ENCODE measurements at places on chromosomes 6 and 20. TPM values are rescaled to one million over a fixed set of nuclear protein-coding genes. Genes with fewer than 3 reads are reported as not detected.

- no peak for DNase-seq
These were observed 83.0 kb upstream of the SULF2 start for GRCh38 chr20:47868236-47868635.

GRCh38 chr6:37489697-37490336, 9.9 kb downstream of the CCDC167 start:
- DNase-seq = peak; percentile 34

DNA sequence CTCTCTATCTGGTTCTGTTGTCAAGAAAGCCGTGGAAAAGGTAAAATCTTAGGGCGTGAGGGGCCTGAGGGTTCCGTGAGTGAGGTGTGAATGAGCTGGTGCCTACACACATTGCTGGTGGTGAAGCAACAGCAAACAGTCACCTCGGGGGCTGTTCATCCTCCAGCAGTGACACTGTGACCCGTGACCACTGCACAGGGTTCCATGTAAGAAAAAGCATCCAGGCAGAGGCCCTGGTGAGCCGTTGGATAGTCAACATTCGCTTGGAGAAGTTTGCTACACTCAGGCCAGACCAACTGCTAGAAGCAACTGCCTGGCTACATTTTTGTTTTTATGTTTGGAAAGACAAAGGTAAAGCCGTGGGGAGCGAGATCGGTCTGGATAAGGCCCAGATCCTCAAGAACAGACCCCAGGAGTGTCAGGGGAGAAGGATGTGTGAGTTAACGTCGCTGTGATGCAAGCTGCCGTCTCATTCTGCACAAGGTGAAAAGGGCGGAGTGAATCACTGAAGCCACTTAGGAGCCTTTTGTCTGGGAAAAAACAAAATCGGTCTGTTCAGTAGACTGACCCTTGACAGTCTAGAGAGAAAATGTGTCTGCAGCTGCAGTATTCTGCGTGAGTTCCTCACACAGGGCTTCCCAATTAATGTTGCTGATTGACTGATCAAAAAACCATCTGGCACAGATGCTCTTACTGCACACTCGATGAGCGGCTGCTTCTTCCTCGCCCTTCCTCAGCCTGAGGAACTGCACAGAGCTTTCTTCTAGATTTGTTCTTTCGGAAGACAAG, 404.0 kb downstream of the SMOC2 start:
- no peak for DNase-seq

DNA sequence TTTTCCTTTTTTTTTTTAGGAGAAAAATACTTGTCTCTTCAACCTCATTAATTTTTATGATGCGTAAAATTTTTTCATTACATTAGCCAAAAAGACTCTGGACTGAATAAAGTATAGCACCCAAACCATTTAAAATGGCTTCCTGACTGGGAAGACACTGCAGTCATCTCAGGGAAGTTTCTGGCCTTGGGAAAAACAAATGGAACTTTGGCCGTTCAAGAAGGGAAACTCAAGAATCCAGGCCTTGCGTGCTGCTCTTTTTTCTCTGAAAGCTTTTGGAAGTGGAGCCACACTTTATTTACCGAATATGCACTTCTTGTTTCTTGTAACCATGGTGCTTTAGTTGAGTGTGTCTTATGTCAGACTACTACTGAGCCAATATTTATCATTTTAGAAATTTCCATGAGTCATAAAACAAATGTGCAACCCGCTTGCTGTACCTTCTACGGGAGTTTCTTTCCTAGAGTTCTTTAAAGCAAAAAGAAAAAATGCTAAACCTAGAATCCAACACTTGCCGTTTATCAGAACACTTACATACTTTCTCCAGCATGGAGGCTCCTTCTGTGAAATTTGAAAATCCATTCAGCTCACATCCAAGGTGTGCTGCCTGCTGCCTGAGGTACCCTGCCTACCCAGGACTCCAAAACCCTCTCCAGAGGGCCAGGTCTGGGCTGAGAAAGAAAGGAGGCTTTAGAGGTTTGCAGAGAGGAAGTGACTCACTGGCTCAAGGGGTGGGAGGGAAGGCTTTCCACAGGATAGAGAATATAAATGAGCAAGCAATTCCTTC, 11.5 kb upstream of the DSTN start:
- DNase-seq = peak; percentile 94

DNA sequence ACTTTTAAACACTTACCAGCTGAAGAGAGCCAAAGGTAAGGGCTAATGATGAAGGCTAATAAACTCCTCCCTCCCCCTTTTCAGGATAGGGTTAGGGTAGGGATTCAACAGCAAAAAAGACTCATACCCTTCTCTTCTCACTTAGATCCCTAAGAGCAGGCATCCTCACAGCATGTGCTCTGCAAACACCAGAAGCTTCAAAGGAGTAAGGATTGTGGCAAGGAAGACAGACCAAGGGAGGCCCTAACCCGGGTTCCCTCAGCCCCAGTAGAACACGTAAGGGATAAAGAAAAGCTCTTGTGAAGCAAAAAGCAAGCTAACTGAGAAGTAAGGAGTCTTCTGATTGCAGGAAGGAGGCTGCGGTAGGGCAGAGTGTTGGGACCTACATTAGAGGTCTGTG, 11.6 kb downstream of the MAP3K7 start:
- no peak for DNase-seq

Gene PCK1
- not detected for polyA plus RNA-seq

GRCh38 chr6:142932889-142933288, 12.1 kb downstream of the HIVEP2 start:
- DNase-seq = no peak

GRCh38 chr20:16575390-16576140, 2.3 kb upstream of the KIF16B start:
- no peak for DNase-seq

Data from GM23248 (cell line).